ENCODE measurements at places on chromosomes 6 and 20.
A peak's percentile ranks its signal among the peaks of the same experiment; 100 is the strongest.

DNA sequence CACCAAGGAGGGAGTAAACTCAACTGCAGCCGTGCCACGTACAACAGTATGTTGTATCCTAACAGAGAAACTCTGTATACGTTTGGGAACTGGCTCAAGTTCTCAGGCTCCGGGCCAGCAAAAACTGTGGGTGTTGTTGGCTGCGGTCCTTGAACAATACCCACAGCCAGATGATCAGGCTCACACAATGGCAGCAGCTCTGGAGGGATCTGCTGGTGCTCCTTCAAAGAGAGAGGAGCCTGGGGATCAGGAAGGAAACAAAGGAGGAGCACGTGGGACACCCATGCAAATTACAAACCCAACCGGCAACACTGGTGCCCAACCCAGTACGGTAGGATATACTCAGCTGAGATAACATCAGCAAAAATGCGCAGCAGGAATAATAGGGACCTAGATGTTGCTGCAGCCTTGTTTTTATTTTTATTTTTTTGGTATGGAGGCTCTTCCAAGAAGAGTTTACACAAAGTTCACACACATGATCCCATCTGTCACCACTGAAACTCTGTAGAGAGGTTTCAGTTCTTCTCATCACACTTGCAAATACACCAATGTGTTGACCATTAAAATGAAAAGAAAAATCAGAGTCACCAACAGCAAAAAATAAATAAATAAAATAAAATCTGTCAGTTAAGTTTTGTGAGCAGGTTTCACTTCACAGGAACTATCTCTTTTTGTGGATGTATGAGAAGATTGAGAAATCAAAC lies 41.2 kb upstream of the PDE10A start:
- no peak for DNase-seq

DNA sequence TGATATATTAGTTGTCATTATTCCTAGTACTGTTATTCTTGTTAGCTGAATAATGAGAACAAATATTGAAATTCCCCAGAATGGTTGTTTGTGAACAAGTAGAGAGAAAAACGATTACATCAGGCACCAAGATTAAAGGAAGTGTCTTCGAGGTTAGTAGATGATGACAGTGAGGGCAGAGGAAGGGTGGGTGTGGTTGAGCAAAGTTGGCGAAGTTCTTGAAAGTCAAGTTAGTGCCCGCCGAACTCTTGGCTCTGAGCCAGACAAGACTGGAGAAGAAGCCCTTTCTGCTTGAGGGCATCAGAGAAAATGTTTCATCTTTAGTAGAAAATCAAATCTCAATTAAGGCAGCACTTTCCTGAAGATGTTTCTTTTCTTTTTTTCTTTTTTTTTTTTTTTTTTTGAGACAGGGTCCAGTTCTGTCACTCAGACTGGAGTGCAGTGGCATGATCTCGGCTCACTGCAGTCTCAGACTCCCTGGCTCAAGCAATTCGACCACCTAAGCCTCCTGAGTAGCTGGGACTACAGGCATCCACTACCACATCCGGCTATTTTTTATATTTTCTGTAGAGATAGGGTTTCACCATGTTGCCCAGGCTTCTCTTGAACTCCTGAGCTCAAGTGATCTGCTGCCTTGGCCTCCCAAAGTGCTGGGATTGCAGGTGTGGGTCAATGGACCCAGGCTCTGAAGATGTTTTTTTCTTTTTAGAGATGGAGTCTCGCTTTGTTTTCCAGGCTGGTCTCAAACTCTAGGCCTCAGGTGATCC lies 77.1 kb downstream of the SGK1 start:
- DNase-seq: no peak

GRCh38 chr6:125201961-125202729 lies 48.6 kb downstream of the TPD52L1 start:
- DNase-seq: no peak

DNA sequence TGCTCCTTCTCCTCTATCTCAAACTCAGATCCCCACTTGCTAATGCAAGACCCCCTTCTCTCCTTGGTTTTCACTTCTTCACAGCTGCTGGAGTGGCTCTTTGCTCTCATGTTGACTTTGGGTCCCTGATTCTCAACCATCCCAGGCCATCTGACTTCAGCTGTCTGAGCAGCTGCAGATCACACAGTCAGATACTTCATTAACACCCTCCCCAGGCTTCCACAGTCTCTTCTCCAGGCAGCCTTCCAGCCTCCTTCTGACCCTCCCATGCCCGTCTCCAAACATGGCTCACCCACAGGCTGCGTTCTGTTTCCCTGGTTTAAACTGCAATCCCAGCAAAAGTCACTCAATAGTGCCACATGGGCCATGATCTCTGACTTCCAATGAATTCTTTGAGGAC lies 65.4 kb downstream of the HIVEP2 start:
- no peak for DNase-seq

DNA sequence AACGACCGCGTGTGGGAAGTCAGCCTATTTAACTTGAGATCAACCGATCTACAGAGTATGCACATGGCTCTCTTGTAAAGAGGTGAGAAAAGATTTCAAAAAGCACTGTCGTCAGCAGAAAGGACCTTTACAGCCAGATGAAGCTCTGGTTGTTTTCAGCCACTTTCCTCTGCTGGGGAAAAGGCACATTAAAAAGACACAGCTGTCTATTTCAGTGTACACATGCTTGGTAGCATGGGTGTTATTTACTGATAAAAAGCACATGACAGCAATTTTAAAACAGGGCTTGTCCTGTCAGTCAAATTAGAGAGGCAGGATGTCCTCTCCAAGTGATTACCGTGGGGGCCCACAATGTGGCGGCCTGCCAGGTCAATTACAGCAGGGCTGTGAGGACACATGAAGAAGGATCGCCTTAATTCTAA lies 188.9 kb downstream of the PRKN start:
- no peak for DNase-seq

GRCh38 chr6:35624341-35625070 lies 64.2 kb downstream of the FKBP5 start:
- no peak for DNase-seq

GRCh38 chr6:39298061-39298460 lies 16.2 kb downstream of the KCNK17 start:
- DNase-seq: no peak

DNA sequence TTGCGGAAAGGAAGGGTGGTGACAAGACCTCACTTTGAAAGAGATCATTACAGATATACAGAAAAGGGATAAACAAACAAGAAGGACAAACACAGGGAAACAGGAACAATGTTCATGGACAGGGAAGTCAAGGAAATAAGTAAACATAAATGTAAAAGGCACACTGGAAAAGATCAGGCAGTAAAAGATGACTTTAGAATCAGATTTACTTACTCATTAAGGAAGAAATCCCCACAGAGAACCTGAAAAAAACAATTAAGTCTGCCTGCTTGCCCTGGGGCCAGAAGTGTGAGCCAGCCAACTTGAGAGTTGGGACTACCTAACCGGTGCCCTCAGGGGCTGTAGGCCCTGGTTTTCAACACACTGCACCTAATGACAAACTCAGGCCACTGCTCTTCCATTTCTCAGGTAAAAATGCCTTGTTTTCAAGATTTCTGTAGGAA lies 1.7 kb downstream of the APMAP start:
- no peak for DNase-seq

DNA sequence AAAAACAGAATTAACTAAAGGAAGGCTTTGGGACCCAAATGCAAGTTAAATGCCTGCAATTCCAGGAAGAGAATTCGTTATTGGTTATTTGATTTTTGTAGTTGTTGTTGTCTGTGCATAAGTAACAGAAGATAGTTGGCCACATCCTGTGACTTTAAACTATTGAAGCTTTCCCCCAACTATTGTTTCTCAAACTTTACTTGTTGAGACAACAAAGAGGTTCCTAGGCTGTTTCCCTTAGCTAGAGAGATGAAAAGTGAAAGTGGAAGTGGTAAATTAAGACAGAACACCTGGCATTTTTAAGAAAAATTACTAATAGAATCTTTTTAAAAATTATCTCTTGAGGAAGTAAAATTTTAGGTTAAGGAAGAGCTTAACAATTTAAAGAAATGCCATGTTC lies 525.2 kb downstream of the PKHD1 start:
- no peak for DNase-seq

DNA sequence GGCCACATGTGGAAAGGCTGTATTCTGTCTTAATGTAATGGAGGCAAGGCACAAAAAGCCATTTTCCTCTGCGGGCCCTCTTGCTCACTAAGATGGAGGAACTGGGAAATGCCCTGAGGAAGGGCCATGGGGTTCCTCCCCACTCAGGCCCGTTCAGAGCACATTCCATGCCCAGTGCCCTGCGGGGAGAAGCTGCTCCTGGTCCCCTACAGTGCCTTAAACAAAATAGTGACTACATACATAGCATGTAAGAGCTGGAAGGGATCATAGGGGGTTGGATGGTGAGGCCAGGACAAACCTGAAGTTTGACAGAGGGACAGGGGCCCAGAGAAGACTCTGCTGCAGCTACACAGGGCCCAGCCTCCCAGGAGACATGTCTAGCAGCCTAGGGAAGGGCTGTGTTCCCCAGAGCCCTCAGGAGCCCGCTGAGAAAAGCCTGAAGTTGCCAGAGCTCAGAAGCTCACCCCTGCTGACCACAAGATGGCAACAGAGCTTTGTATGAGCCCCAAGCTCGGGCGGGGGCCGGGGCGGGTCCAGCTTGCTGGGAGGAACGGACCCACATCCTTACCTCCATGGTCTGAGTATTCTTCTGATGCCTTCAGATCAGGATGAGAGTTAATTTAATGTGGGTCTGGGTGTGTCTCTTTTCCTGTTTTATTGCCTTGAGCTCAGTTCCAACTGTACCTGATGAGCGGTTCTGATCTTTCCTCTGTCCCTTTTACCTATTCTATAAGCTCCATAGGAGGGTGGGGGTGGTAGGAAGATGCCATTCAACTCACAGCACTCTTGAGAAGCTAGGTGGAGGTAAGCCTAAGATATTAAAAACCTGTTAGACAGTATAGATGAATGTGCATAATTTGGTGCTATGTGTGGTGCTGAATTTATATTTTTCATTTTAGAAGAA lies 242.9 kb downstream of the CDC5L start:
- DNase-seq: peak; percentile 84

GRCh38 chr6:158669145-158670035 lies 19.5 kb downstream of the SYTL3 start:
- DNase-seq: no peak

DNA sequence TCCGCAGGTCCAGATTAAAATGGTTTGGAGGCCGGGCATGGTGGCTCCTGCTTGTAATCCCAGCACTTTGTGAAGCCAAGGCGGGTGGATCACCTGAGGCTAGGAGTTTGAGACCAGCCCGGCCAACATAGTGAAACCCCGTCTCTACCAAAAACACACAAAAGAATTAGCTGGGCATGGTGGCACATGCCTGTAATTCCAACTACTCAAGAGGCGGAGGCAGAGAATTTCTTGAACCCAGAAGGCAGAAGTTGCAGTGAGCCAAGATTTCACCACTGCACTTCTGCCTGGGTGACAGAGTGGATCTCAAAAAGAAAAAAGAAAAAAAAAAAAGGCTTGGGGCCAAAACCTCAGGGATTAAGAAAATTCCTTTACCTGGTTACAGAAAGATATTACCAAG lies 30.5 kb downstream of the C6orf15 start:
- no peak for DNase-seq

DNA sequence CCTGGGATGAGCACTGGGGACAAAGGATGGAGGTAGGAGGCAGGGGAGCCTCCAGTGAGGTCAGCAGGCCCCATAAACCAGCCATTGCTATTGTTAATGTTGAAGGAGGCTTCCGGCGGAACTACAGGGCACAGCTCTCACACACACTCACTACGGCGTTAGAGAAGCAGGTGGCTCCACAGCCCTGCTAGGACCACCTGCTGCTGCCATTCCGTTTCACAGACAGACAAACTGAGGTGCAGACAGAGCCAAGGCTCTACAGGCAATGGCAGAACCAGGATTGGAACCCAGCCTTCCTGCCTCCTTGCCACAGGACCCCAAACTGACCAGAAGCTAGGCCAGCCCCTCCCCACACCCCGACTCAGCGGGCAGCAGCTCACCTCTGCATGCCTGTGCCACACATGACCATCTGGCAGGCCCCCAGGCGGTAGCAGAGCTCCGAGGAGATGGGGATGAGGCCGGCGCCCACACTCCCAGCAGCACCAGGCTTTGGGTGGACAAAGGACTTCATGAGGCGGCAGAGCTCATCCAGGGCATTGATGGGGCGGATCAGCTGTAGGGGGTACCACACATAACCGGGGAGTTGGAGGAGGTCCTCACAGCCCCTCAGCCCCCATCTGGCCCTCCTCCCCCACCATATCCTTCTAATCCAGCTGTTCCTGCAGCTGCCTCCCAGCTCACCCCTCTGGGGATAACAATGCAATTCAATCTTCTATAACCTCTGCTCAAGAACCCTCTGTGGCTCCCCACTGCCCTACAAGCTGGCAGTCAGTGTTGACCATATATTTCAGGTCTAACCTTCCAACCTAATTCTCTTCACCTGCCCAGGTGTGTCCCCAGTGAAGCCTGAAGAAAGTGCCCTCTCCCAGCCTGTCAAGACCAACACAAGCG lies 198.5 kb downstream of the PREX1 start:
- DNase-seq: no peak

DNA sequence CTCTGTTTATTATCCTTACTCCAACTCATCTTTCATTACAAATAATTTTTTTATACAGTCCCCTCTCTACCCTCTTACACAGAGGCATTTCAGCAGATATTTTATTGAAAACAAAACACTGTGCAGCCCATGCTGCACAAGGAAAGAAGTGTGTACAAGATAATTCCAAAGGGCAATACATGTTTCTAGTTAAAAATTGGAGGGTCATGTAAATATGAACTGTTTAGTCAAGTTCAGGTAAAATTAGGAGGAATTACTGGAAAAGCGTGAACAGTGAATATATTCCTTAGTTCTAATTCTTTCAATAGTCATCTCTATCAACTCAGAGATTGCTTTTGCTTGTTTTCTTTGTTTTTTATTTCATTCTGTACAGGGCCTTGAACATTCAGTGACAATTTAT lies 27.9 kb upstream of the TSPYL1 start:
- no peak for DNase-seq

DNA sequence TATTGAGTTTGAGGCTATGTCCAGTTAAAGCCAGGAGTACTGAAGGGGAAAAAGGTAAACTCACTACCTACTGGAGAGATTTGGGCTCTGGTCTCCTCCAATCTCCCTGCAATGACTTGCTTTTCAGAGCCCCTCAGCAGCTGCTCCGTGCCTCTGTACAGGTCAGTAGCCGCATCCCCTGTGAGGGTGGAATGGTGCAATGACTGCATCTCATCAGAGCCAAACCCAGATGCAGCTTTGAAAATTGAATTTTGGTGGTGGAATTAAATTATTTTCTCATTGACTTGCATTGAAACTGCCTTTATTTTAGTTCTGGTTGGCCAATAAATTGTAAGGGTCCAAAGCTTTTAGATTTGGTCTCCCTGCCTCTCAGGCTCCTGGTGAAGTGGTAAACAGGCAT lies 166.7 kb downstream of the DLL1 start:
- DNase-seq: no peak

GRCh38 chr6:143323729-143324470 lies 126.6 kb downstream of the ADAT2 start:
- DNase-seq: no peak

DNA sequence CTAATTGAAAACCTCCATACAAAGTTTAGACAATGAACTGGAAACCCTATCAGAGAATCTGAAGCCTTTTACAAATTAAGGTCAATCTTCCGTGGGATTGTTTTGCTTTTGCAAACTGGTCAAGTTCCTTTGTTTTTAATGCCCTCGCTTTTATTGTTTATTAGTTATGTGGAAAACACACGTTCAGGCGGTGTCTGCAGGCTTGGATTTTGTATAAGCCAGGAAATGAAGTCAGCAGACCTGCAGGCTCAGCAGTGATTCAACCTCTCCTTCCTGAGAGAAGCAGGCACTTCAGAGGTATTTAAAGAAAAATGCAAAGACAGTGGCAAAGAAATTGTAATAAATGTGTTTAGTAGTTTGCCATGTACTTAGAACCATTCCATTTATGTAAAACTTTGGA lies 103.4 kb upstream of the PDE10A start:
- no peak for DNase-seq

GRCh38 chr6:158825951-158826306 lies 6.8 kb upstream of the EZR start:
- no peak for DNase-seq
